D341Med (cell line): ENCODE measurements at places on chromosomes 2 and 18.

GRCh38 chr2:15205562-15205961 lies 355.6 kb downstream of the NBAS start:
- DNase-seq: no peak

GRCh38 chr18:48797841-48798255 lies 152.9 kb downstream of the SMAD7 start:
- no peak for DNase-seq

- DNase-seq: no peak
Measured at GRCh38 chr2:235082578-235083338, 130.9 kb downstream of the SH3BP4 start.

- no peak for DNase-seq
Measured at GRCh38 chr2:177407031-177407430, 14.5 kb downstream of the AGPS start.

DNA sequence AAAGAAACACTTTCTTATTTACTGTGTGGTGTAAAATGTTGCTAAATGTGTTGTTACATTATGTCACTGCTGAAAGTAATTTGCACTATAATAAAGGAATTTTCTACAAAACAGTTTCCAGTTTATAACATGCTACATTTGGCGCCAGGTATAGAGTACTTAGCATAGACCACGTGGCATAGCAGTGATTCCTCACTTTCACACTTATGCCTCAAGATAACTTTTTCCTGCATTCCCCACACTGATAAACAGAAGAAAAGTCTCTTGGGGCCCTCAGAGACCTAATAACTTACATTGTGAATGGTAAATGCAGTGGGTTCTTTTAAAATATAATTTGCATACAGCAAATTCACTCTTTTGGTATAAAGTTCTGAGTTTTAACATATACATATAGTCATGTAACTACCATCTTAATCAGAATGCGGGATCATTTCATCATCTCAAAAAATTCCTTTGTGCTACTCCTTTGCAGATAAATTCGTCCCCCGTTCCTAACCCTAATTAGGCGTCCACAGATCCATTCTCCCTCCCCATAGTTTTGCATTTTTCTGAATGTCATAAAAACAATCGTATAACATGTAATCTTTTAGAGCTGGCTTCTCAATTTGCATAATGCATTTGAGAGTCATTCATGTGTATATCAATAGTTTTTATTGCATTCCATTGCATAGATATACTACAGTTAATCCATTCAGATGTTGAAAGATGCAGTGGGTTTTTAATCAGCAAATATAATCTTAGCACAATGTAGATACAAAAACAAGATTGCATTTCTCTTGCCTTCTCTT lies 7.5 kb downstream of the LGALSL start:
- DNase-seq: no peak

GRCh38 chr2:45634223-45634622 lies 17.3 kb upstream of the PRKCE start:
- DNase-seq: no peak

DNA sequence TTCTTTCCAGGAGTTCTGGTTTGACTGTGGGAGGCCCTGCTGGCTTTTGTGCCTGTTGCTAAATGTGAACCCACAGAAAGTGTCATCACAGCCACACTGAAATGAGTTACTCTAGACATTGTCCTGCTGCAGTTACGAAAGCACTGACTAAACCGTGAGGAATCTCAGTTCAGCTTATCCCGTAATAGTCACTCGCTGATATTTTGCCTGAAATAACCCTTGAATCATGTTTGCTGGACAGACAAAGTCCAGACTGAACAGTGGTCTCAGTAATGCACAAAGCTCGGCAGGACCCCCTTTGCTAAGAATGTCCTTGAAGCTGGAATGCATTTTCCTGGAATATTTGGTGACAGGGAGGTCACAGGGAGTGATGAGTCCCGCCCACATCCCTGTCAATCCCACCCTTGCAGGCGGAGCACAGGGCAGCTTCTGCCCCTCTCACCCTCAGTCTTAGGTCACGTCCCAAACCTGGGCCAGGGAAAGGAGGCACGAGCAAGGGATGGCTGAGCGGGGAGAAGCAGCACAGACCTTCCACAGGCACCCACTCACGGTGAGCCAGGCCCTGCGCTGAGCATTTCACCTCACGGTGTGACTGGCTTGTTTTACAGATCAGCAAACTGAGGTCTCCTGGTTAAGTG lies 53.4 kb downstream of the ADI1 start:
- DNase-seq: no peak

DNA sequence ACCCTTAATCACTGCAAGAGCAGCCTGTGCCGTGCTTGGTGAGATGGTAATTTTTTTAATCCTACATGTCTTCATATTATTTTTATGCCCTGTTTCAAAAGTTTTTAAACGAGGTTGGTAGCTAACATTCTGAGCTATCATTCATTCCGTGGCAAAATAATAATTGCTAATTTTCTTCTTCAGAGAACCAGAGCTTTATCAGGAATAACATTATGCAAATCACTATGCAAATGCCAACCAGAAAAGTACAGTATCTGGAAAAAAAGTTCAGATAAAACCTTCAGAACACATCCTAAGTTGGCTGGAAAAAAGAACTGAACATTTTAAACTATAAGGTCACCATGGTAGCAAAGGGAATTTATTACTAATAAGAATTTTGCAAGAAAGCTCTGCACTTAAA lies 165.1 kb upstream of the NABP1 start:
- DNase-seq: no peak

GRCh38 chr18:199768-200167 lies 41.4 kb downstream of the USP14 start:
- no peak for DNase-seq

- no peak for DNase-seq
Measured at GRCh38 chr2:186806591-186806990, 42.4 kb downstream of the ZSWIM2 start.

DNA sequence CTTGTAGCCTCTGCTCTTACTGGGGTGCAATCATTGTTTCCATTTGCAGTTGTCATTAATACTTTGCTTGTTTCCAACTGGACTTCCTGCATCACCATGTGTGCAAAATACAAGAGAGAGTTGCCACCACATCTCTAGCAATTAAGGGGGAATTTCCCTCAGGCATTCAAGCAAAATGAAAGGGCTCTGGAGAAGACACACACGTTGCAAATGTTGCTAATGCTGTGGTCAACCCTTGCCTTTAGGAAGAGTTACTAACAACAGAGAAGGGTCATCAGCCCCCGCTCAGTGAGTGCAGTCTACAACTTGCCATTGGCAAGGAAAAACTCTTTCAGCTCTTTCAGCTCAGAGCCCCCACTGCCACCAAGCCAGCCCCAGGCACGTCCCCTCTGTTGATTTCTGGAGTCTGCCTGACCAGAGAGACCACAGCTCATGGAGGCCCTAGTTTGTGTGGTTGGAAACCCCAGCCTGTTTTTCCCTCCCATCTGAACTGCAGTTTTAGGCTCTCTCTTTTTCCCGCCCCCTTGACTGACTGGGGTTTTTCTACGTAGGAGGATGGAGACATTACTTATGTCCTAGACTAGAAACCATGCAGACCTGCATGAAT lies 25.9 kb upstream of the GPR45 start:
- no peak for DNase-seq
